ENCODE measurements at places on chromosomes 11 and 22.

DNA sequence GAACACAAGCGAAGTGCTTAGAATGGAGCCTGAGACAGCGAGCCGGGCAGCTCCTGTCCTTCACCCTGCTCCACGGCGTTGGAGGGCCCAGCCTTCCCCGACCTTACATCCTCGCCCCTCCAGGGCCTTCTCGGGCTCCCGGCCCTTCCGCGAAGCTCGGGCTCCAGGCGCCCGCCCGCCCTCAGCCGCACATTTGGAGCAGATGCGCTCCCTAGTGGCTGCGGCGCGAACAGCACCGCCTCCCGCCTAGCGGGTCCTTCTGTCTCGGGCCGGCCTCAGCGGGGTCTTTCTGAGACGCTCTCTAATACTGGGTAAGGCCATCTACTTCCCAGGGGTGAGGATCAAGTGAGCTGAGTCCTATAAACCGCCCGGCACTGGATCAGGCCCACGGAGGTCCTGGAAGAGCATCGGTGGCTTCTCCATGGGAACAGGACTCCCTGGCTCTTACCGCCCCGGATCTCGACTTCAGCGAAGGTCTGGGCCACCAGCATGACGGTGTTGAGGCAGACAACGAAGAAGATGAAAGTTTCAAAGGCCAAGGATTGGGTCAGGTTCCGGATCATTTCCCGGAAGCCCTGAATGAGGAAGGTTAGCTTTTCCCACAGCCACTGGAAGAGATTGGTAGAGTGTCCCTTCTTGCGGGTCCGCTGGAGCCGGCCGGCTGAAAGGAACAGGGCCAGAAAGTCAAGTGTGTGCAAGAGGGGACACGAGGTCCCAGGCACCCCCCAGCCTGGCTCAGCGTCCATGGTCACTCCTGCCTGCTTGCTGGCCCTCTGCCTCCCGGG, 3.7 kb downstream of the CATSPER1 start:
- peak; percentile 77 for DNase-seq

- DNase-seq = no peak
Measured at GRCh38 chr11:76371170-76371569, 9.8 kb downstream of the THAP12 start.

DNA sequence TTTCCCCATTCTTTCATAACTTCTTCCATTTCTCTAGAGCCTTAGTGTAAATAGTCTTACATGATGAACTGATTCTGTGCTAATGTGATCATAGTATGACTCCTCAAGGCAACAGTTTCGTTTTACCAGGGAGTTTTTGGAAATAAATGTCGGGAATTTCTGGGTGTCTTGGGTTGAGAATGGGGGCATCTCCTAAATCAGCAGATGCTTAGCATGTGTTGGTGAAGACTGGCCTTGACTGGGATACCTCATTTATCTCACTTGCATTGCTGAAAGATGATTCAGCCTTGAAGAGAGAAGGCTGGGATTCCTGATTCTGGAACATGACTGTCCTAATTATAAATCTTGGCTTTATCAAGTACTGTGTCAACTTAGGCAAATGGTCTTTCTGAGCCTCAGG, 115.7 kb upstream of the C11orf87 start:
- no peak for DNase-seq

DNA sequence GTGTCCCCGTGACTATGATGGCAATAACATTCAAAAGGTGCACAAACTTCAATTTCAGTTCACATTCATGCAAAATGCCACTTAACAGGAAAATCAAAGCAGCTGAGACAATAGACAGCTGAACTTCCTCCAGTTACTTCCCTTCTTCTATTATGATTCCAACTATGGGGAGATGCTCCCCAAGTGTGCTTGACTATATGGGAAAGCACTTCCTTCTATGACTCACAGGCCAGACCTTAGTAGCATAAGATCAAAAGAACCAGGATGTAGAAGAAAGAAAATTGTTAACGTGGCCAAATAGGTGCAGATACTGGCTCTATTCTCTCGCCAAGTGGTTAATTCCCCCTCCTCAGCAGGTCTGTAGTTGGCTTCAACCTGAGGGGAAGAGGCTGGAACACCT, 7.8 kb upstream of the FAT3 start:
- DNase-seq = no peak

- DNase-seq = peak; percentile 52
Measured at GRCh38 chr11:62666259-62666926, 1.3 kb downstream of the CSKMT start.

DNA sequence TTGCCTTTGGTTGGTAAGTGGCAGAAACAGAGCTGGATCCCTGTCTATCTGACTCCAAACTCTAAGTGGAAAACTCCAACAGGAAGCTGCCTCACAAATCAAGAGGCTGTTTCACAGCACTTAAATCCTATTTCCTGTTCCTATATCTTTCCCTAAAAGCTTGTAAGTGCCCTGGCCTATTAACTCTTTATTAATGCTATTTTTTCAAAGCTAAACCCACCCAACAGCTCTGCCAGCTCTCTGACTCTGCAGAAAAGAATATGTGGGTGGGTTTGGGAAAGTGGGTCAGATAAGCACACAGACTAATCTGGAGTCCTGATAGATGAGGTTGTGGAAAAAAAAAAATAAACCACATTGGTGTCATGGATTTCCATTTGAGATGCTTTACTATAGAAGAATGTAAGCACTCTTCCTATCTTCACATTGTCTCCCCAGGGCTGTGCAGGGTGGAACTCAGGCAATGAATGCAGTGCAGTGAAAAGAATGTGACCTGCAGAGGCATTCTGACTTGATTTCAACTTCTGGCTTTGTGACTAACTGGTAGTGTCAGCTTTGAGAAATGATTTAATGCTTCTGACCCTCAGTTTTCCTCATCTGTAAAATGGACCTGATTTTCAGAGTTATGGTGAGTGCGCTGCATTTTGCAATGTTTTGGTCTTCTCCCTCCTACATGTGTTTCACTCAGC, 125.6 kb downstream of the AASDHPPT start:
- DNase-seq = no peak

DNA sequence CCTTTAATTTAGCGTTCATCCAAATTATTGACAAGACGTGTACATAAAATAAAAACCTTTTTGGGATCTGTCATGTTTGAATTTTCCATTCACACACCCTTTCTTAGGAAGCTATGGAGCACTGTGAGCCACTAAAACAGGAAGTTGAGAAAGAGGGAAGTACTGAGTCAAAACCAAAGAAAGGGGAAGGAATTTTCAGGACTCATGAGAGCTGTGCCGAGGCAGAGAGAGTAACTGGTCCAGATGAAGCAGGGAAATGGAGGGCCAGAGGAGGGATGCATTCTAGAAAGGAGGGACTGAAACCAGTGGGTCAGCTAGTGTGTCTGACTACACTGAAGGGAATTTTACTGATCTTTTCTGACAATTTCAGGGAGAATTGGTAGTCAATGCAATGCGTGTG, 24.9 kb downstream of the APLP2 start:
- no peak for DNase-seq

- peak; percentile 92 for DNase-seq
Measured at GRCh38 chr22:39534591-39535356, 2.2 kb upstream of the RPS19BP1 start.

DNA sequence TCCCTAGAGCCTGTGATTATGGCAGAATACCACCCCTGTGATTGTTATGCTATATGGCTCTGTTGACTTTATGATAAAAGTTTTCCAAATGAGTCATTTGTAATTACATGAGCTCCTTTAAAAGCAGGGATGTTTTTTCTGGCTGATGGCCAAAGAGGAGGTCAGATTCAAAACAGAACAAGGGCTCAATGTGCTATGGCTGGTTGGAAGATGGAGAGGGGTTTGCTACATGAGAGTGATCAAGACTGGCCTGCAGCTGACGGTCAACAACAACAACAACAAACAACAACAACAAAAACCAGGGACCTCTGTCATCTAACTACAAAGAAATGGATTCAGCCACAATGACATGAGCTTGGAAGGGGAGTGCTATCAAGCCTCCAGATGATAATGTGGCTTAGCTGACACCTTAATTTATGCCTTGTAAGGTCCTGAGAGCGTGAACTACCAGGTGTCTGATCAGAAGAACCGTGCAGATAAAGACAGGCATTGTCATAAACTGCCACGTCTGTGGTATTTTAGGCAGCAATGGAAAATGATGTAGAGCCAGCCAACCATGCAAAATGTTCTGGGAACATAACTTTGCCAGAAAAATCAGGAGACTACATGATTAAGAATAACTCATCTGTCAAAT, 47.2 kb downstream of the PIWIL3 start:
- DNase-seq = peak; percentile 88

- DNase-seq = no peak
Measured at GRCh38 chr11:36251823-36252222, 37.4 kb downstream of the COMMD9 start.

- no peak for DNase-seq
Measured at GRCh38 chr22:41062146-41062545, 30.2 kb upstream of the EP300 start.

- no peak for DNase-seq
Measured at GRCh38 chr11:38304926-38305325, 1706.9 kb upstream of the RAG2 start.

GRCh38 chr11:16713594-16713993, 24.9 kb upstream of the C11orf58 start:
- DNase-seq = no peak

DNA sequence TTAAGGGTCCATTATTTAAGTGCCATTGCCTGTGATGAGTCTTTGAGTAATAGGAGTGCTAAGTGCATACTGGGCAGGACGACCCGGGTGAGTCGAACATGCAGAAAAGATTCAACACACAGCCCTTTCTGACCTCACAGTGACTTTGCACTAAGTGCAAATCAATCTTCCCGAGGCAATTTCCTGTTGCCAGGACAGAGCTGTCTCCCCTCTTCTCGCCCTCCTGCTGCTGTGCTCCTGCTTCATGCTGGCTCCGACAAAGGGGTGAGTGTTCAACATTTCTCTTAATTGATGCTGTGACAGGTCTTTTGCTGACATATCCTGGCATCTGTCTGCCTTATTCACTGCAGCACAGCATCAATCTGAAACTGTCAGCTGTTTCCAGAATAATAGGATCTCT, 42.0 kb downstream of the MCHR1 start:
- peak; percentile 84 for DNase-seq
